ENCODE measurements at places on chromosomes 3 and 15. TPM values are rescaled to one million over a fixed set of nuclear protein-coding genes. Genes with fewer than 3 reads are reported as not detected.

- no peak for DNase-seq
These were observed 19.4 kb downstream of the GNB5 start for GRCh38 chr15:52171807-52172206.

- no peak for DNase-seq
These were observed 127.7 kb downstream of the NUP210 start for GRCh38 chr3:13292375-13292774.

DNA sequence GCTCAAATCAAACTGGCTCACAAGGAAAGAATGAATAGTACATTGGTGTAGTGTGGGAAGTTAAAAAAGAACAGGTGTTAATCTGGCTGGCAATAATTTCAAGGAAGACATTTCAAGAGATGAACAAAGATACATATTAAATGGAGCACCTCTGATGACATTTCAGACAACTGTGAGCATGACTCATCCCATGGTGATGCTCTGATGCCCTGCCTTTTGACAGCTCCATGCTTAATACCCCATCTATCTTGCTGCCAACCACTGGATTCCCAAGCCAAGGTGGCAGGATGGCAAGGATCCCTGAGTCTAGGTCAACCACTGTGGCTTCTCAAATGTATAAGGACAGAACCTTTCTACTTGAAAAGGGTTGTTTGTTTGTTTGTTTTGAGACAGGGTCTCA, 29.3 kb downstream of the LRRC2 start:
- no peak for DNase-seq

- DNase-seq, result no peak
These were observed 21.8 kb upstream of the SLC41A3 start for GRCh38 chr3:126105691-126106187.

DNA sequence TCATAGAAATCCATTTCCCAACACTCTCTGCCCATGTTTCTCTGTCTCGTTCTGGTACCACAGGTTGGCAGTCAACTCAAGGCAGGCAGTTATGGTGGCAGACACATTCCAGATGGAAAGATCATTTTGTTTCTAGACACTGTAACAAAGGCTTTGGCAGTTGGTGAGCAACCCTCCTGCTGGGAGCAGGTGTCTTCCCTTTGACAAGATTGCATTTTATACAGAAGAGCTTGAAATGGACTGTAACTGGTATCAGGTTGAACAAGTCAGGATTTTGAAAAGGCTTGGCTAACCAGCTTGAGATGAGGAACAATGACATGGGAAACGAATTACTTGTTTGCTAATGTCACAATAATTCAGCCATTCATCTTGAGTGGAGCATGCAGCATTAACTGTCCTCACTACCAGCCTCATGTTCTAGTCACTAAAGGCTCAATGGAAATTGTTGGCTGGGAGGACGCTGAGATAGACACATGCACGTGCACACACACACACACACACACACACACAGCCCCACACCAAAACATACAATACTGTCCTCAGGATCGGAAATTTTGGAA, 170.0 kb downstream of the SEMA6D start:
- DNase-seq, result no peak

Gene SAXO2
- 1.5 TPM for total RNA-seq

DNA sequence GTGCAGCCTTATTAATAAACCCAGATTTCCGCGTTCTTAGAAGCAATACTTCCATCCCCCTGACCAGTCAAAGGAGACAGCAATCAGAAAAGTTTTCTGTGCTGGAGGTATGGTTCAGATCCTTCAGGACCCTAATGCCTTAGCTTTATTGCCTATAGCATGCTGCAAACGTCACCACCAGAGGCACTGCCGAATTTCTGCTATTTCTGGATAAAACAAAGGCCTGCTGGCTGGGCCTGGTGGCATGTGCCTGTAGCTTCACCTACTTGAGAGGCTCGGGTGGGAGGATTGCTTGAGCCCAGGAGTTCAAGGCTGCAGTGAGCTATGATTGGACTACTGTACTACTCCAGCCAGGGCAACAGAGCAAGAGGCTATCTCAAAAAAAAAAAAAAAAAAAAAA, 407.2 kb downstream of the FOXP1 start:
- no peak for DNase-seq

Gene CNTN3
- total RNA-seq, result 8.4 TPM

DNA sequence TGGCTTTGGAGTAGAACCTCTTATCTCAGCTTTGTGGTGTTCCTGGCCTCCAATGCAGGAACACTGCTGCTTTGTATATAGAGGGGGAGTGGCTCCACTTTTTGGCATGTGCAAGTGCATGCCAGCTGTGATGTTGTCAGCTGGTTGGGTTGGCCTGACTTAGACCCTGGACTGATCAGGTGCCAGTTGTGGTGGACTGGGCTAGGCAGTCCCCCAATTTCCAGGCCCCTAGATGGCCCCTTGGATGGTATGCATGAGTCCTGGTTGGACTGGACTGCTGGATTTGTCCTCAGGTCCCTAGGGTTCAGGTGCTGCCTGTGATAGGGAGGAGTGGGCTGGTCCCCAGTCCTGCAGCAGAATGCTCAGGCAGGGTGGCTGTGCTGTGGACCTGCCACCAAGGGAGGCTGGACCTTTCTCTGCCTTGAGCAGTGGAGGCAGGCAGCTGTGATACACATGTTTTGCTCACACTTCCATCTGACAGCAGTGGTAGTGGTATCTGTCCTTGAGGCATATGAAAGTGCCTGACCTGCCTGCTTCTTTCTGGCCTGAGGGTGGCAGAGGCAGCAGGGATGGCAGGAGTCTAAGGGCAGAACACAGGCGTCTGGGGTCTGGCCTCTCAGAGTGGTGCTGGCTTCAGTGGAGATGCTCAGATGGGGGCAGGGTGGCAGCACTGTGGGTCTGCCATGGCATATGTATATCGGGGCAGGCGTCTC, 74.8 kb downstream of the STXBP5L start:
- no peak for DNase-seq

Measured in left colon (tissue), 2 donors.